ENCODE measurements at places on chromosomes 1 and 21.

- peak; percentile 91 for DNase-seq
These were observed 26.8 kb downstream of the PTTG1IP start for GRCh38 chr21:44846485-44847260.

- no peak for DNase-seq
These were observed 12.4 kb downstream of the LMOD1 start for GRCh38 chr1:201933840-201934430.

- DNase-seq: no peak
These were observed 436.5 kb upstream of the DAB1 start for GRCh38 chr1:57860325-57860724.

- no peak for DNase-seq
These were observed 20.2 kb downstream of the LMOD1 start for GRCh38 chr1:201925981-201926645.

DNA sequence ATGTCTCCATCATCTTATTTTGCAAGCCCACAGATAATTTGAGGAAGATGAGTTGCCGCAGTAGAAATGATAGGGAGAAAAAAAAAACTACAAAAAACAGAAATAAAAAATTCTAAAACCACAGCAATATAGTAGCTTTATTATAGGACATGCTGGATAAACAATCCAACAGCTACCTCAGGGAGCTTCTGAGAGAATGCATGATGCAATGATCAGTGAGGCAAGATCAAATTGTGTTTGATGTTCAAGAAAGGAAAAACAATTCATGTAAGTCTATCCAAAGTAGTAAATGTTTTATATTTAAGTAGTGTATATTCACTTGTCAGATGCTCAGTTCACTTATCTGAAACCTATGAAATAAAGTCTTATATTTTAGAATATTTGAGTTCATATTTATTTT lies 6.7 kb downstream of the CR1L start:
- DNase-seq: no peak

DNA sequence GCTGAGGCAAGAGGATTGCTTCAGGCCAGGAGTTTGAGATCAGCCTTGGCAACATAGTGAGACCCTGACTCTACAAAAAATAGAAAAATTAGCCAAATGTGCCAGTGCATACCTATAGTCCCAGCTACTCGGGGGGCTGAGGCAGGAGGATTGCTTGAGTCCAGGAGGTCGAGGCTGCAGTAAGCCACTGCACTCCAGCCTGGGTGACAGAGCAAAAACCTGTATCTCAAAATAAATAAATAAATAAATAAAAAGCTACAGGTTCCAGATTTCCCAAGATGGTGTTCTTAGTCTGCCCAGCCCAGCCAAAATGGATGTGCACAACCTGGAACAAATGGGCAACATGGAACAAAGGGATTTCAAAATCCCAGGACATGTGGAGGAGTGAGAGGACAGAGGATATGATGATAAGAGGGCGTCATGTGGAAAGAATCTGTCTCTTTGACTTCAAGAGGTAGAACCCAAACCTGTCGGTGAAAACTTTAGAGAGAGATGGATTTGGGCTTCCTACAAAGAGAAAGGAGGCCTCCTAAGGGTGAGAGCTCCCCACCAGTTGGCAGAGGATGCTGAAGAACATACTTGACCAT lies 3.2 kb downstream of the EDARADD start:
- no peak for DNase-seq

All from posterior vena cava (tissue), 2 donors.